ENCODE measurements at places on chromosomes 11 and 22.
A peak's percentile ranks its signal among the peaks of the same experiment; 100 is the strongest.

GRCh38 chr11:65108469-65109123, 3.1 kb upstream of the TM7SF2 start:
- DNase-seq, result no peak

DNA sequence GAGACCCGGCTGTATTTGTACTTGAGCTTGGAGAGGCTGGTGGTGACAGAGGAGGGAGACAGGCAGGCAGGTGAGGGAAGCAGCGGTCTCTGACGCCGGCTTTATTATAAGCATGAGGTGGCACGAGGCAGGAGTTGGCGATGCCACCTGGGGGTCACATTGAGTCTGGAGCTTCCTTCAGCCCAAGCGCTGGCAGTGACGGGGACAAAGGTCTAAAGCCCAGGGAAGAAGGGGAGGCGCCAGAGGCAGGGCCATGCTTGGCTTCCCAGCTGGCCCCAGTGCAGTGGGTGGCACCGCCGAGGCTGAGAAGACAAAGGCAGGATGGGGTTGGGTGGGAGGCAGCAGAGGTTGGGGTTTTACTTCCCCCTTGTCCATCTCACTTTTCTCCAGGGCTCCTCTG, 4.5 kb downstream of the FXYD2 start:
- no peak for DNase-seq

DNA sequence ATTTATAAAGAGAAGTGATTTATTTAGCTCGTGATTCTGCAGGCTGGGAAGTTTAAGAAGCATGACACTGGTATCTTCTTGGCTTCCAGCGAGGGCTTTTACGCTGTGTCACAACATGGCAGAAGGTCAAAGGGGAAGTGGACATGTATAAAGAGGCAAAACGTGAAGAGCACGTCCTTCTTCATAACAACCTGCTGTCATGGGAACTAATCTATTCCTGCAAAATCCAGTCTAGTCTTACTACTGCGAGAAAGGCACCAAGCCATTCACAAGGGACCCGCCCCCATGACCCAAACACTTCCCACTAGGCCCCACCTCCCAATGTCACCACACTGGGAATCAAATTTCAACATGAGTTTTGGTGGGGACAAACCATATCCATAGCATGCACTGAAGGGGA, 58.3 kb downstream of the AMOTL1 start:
- DNase-seq, result no peak

- no peak for DNase-seq
Measured at GRCh38 chr22:40432157-40432556, 61.8 kb downstream of the SGSM3 start.

DNA sequence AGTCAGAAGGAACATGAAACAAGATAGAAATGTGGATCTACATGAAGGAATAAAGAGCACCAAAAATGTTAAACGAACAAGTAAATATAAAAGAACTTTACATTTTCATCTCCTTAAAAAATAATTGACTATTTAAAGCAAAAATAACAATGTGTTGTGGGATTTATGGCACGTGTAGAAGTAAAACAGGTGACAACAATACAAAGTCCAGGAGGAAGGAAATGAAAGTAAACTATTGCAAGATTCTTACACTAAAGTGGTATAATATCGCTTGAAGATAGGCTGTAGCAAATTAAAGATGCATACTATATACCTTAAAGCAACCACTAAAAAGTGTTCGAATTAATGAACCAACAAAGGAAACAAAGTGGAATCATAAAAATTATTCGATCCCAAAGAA, 5.5 kb downstream of the VPS37C start:
- DNase-seq, result no peak

DNA sequence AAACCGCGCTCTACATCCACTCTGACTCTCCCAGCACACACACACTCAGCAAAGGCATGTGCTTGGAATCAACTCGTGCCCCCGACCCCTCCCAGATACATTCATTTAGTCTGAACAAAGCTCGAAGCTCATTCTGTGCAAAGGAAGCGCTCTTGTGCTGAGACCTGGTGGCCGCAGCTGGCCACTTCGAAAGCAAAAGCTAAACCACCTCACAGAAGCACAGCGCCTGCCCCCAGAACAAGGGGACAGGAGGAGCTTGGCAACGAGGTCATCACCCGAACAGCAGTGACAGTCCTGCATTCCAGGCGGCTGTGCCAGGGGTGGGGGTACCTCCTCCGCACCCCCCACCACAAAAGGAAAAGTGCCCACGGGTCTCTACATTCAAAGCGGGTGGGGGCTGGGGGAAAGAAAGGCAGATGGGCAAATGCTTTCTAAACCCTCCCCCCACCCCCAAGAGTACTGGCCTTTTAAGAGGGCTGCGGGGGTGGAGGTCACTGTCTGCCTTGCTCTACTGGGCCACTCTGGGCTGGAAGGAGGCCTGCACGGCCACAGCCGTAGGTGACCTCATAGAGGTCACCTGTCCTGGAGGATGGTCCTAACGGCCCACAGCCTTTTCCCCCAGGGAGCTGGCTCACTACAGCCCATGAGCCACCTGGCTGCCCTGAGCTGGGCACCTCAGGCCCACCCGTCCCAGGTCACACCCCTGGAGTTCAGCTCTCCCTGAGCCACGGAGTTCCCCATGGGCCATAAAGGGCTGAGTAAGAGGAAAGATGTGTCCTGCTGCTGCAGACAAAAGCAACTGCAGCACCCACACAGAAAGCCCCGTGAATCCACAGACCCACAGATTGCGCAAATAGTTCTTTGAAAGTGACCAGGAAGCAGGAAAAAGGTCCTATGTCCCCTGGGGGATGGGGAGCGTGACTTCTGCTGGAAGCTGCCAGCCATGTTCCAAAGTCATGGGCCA, 21.3 kb downstream of the CBX7 start:
- no peak for DNase-seq

GRCh38 chr11:16603245-16603644, 135.2 kb upstream of the C11orf58 start:
- DNase-seq, result no peak

DNA sequence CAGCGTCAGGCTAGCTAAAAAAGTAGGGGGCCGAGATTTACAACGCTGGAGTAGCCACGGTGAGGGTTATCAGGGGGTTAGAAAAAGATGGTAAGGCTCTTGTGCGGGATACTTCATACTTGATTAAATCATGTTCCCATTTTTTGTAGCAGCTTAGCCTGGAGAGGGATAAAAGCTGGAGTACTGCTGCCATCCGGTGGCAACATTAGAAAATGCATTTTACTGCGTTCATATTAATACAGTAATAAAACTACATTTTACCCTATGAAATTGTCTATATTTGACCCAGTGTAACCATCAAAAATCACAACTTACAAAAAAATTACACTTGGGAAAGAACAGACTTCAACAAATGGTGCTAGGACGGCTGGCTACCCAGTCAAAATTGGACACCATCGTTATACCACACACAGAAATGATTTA, 17.3 kb downstream of the RPUSD4 start:
- peak; percentile 45 for DNase-seq

DNA sequence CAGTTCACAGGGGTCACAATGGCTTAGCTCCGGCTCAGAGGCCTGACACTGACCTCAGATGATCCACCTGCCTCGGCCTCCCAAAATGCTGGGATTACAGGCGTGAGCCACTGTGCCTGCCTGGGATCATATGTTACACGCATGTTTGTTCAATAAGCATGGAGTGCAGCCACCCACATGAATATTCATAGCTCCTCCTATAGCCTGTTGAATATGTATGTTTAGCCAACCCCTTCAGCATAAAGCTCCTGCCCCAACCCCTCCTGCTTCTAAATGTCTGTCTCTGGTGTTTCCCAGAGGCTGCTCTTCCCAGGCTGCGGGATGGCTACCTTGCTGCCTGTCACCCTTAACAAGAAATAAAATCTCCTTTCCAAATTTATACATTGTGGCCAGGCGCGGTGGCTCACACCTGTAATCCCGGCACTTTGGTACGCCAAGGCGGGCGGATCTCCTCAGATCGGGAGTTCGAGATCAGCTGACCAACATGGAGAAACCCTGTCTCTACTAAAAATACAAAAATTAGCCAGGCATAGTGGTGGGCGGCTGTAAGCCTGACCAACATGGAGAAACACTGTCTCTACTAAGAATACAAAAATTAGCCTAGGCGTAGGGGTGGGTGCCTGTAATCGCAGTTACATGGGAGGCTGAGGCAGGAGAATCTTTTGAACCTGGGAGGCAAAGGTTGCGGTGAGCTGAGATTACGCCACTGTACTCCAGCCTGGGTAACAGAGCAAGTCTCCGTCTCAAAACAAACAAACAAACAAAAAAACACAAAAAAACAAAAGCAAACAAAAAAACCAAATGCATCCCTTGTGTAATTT, 1.1 kb upstream of the APOBEC3F start:
- no peak for DNase-seq

- DNase-seq, result no peak
Measured at GRCh38 chr11:89484896-89485295, 6.3 kb downstream of the NOX4 start.

GRCh38 chr22:41380993-41381328, 781 bp upstream of the TEF start:
- peak; percentile 42 for DNase-seq

- no peak for DNase-seq
Measured at GRCh38 chr22:35197886-35198285, 59.4 kb upstream of the HMGXB4 start.

GRCh38 chr11:27317751-27318150, 45.3 kb downstream of the CCDC34 start:
- peak; percentile 67 for DNase-seq

DNA sequence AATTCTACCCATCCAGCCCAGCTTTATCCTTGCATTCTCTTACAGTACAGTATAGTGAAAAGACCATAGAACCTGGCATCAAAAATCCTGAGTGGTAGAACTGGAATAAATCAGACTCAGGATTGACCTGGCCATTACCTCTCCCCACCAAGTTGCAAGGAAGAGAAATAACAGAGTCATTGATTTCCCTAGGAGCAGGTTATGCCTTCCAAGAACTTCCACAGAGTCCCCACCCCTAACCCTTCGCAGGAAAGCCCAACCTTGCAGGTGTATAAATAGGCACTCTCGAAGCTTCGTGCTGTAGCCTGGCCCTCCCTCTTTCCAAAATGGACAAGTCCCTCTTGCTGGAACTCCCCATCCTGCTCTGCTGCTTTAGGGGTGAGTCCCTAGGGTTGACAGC, at the start of gene PATE1:
TSS of gene PATE1 (plus strand) at position 301 of the 400 bp plus-strand sequence. CDS start at position 327, 26 bp downstream.
- DNase-seq, result no peak

GRCh38 chr22:40620464-40621046, 16.0 kb downstream of the MRTFA start:
- DNase-seq, result peak; percentile 88
